ENCODE measurements at places on chromosomes 13 and 19. TPM values are rescaled to one million over a fixed set of nuclear protein-coding genes. Genes with fewer than 3 reads are reported as not detected.

GRCh38 chr13:88162076-88162702, 491.0 kb downstream of the SLITRK5 start:
- H3K27ac ChIP-seq = no peak overlapping the region
- no peaks in the 10 kb centered on the region for H3K36me3 ChIP-seq
- H3K4me1 ChIP-seq = no peaks in the 10 kb centered on the region
- no peaks in the 10 kb centered on the region for H3K27me3 ChIP-seq
- no peak for DNase-seq

DNA sequence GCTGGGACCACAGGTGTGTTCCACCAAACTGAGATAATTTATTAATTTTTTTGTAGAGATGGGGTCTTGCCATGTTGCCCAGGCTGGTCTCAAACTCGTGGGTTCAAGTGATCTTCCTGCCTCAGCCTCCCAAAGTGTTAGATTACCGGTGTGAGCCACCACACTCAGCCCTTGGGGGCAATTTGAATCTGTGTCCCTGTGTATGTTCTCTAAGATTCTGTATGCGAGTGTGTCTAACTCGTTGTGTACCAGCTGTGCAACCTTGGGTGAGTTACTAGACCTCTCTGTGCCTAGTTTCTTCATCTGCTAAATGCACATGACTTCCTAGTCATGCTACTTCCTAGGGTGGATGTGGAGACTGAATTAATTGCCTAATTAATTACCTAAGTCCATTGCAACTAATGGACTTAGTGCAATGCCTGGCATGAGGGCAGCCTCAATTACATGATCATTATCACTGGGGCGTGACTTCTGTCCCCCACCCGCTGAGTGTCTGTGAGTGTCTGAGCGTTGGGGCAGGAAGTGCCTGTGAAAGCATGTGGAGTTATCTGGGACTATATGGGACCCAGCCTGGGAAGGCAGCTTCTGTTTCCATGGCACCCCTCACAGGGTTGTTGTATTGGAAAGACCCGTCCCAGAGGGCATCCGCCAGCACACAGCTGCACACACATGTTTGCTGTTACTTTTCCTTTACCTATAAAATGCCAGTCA, 1.8 kb upstream of the NCCRP1 start:
- no peak overlapping the region for H3K27ac ChIP-seq
- peaks cover 48% of the 10 kb centered on the region for H3K27me3 ChIP-seq
- DNase-seq = no peak
- no peak overlapping the region for H3K4me3 ChIP-seq
- H3K4me1 ChIP-seq = peaks cover 23% of the 10 kb centered on the region
- no peaks in the 10 kb centered on the region for H3K36me3 ChIP-seq

- H3K27ac ChIP-seq = no peak overlapping the region
- no peaks in the 10 kb centered on the region for H3K27me3 ChIP-seq
- H3K4me1 ChIP-seq = no peaks in the 10 kb centered on the region
- no peaks in the 10 kb centered on the region for H3K36me3 ChIP-seq
- H3K4me3 ChIP-seq = no peak overlapping the region
Measured at GRCh38 chr13:93201992-93202558, 24.5 kb upstream of the GPC6 start.

RGL3 gene
- not detected for total RNA-seq

ZNF805 gene
- total RNA-seq = 11.2 TPM

DNA sequence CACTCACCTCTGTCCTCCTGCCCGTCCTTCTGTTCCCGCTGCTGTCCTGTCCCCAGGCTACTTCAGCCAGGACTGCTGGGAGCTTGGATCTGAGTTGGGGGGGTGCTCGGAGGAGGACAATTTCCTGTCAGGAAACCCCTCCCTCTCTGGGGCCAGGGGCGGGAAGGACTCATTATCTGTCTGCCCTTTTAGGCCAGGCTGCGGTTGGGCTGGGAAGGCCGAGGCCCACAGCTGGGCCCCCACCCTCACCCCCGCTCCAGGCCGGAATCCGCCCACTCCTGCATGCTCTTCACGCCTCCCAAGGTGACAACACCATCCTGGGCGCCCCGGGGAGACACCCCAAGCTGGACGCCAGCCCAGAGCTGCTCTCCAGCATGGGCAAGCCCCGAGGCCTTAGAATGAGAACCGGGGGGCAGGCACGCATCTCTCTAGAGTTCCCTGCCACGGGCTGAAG, at the start of gene EXOC3L2:
Gene EXOC3L2, minus strand, starts transcription at position 74 of the 454 bp plus-strand sequence. CDS start 6,362 bp downstream, outside the sequence.
- H3K4me1 ChIP-seq = peaks cover 8% of the 10 kb centered on the region
- DNase-seq = no peak
- H3K27ac ChIP-seq = no peak within 1 kb of the TSS
- no peak within 1 kb of the TSS for H3K4me3 ChIP-seq
- peaks cover 10% of the 10 kb centered on the region for H3K27me3 ChIP-seq
- no peaks in the 10 kb centered on the region for H3K36me3 ChIP-seq

GRCh38 chr19:7870571-7871436, 3.4 kb downstream of the PRR36 start:
- peak; percentile 54 for DNase-seq
- H3K4me3 ChIP-seq = no peak overlapping the region
- peak overlapping the region; percentile 20 for H3K27ac ChIP-seq

DNA sequence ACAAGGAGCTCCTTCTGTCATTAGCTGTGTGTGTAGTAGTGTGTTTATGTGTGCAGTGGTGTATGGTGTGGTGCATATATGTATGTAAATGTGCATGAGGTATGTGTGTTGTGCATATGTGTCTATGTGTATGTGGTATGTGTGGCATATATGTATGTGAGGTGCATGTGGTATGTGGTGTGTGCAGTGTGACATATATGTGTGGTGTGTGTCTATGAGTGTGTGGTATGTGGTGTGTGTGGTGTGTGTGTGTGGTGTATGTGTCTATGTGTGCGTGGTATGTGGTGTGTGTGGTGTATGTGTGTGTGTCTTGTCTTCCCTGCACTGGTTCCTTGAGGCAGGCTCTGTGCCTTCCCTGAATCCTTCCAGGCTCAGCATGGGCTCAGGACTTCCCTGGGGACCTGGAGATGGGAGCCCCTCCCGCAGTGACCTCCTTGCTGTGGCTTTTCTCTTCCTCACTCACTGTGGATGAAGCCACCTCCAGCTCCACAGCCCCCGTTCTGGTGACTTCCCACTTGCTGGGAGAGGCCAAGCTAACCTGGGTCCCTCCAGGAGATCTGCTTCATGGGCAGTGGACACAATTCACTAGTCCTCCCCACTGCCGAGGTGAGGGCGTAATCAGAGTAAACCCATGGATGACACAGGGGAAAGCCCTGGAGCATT, 64.2 kb downstream of the CCDC70 start:
- H3K27ac ChIP-seq = no peak overlapping the region
- peaks cover 26% of the 10 kb centered on the region for H3K4me1 ChIP-seq
- DNase-seq = no peak
